ENCODE measurements at places on chromosomes 6 and 20.
A peak's percentile ranks its signal among the peaks of the same experiment; 100 is the strongest.

GRCh38 chr6:105484238-105485161 lies 81.6 kb upstream of the PREP start:
- H3K36me3 ChIP-seq, result no peaks in the 10 kb centered on the region
- no peak for DNase-seq
- no peaks in the 10 kb centered on the region for H3K27me3 ChIP-seq

DNA sequence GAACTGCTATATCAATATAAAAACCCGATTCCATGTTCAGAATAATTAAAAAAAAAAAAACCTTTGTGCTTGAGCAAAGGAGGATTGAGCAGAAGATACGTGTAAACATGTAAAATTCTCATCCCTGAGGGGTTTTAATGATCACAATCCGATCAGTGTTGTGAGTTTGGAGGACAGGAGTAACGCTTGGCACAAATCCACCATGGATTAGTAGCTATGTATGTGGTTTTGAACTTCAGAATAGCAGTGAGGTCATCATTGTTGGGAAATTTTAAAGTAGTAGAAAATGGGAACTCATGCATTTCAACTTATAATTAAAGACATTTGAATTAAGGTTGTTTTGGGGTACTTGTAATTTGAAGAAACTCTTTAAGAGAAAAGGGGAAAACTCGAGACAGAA lies 203.2 kb downstream of the RPS12 start:
- H3K36me3 ChIP-seq, result no peaks in the 10 kb centered on the region
- no peak overlapping the region for H3K27ac ChIP-seq
- H3K4me1 ChIP-seq, result no peaks in the 10 kb centered on the region
- H3K27me3 ChIP-seq, result no peaks in the 10 kb centered on the region

DNA sequence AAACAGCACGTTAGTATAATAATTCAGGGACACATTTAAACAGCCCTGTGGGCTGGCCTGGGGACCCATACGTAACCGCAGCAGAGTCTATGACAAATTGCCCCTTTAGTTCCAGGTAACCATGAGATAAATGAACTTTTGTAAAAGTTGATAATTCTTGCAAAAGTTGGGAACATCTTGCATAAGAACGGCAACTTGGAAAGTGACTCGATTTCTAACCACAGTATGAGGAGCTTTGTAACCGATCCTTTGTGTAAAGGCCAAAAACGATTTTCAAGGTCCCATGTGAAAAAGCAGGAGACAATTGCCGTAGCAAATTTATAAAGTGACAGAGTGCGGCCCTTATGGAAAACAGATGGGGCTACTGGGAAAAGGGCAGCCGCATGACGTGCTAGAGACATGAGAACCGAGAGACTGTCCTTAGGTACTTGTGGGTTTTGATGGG lies 81.6 kb downstream of the PSMG4 start:
- H3K36me3 ChIP-seq, result no peaks in the 10 kb centered on the region
- no peaks in the 10 kb centered on the region for H3K27me3 ChIP-seq
- peaks cover 62% of the 10 kb centered on the region for H3K4me1 ChIP-seq
- no peak overlapping the region for H3K4me3 ChIP-seq
- no peak for DNase-seq

DNA sequence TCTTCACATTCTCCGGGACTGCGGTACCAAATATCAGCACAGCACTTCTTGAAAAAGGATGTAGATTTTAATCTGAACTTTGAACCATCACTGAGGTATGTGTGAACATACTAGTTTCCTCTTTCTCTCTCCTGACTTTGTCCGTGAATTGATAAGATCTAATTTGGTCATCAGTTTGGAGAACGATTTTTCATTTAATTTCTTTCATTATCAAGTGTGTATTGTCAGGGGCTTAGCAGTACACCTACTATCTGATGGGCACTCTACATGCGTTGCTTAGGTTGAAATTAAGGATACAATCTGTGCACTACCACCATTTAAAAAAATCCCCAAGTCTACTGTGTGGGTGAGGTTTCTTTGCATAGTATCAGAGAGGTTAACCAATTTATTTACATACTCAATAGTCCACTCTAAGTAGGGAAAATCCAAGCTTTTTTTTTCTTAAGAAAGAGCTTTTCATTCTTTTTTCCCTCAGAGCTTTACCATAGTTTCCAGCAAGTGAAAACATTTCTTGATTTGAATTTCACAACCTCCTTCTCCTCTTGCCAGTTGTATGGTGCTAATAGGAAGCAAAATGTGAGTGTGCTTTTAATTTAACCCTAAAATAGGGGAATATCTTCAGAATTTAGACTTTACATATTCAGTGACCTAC lies 105.4 kb upstream of the ESR1 start:
- H3K4me3 ChIP-seq, result no peak overlapping the region
- no peaks in the 10 kb centered on the region for H3K27me3 ChIP-seq
- H3K36me3 ChIP-seq, result no peaks in the 10 kb centered on the region
- no peaks in the 10 kb centered on the region for H3K4me1 ChIP-seq

- no peaks in the 10 kb centered on the region for H3K27me3 ChIP-seq
- H3K4me3 ChIP-seq, result no peak overlapping the region
- H3K27ac ChIP-seq, result no peak overlapping the region
Observed at GRCh38 chr20:32116079-32116521, 6.6 kb downstream of the TM9SF4 start.

DNA sequence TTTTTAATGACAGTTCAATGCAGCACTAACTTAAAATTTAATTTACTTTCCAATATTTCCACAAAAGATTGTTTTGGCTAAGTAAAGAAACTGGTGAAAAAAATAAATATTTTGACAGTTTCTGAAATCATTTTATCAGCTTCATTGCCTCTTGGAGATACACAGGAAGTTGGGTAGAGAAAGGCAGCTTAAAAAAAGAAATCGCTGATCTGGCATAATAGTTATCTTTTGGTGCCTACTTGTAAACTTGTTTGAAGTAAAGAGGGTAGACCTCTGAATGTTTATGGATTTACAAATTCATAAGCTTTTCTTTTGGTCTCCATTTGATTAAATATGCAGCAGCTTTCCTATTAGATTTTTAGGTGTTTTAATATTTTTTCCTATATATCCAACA lies 103.4 kb downstream of the RTN4IP1 start:
- no peak for DNase-seq
- H3K4me3 ChIP-seq, result no peak overlapping the region
- no peaks in the 10 kb centered on the region for H3K36me3 ChIP-seq
- no peak overlapping the region for H3K27ac ChIP-seq
- no peaks in the 10 kb centered on the region for H3K27me3 ChIP-seq

DNA sequence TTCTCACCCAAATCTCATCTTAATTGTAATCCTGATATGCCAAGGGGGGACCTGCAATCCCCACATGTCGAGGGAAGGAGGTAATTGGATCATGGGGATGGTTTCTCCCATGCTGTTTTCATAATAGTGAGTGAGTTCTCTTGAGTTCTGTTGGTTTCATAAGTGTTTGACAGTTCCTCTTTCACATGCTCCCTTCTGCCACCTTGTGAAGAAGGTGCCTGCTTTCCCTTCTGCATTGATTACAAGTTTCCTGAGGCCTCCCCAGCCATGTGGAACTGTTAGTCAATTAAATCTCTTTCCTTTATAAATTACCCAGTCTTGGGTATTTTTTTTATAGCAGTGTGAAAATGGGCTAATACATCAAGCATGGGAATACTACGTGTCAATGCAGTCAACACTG lies 925.0 kb upstream of the MAN1A1 start:
- no peak for DNase-seq
- H3K4me3 ChIP-seq, result no peak overlapping the region
- no peaks in the 10 kb centered on the region for H3K27me3 ChIP-seq
- no peaks in the 10 kb centered on the region for H3K4me1 ChIP-seq

GRCh38 chr6:154359161-154359574 lies 2.6 kb upstream of the IPCEF1 start:
- no peaks in the 10 kb centered on the region for H3K4me1 ChIP-seq
- DNase-seq, result no peak
- H3K27me3 ChIP-seq, result no peaks in the 10 kb centered on the region
- no peak overlapping the region for H3K27ac ChIP-seq

- H3K27me3 ChIP-seq, result no peaks in the 10 kb centered on the region
- H3K4me1 ChIP-seq, result no peaks in the 10 kb centered on the region
- no peak overlapping the region for H3K4me3 ChIP-seq
Observed at GRCh38 chr20:57292611-57293010, 26.2 kb upstream of the BMP7 start.

- no peaks in the 10 kb centered on the region for H3K4me1 ChIP-seq
- H3K27ac ChIP-seq, result peak overlapping the region; percentile 64
- peak; percentile 81 for DNase-seq
- no peaks in the 10 kb centered on the region for H3K27me3 ChIP-seq
- no peaks in the 10 kb centered on the region for H3K36me3 ChIP-seq
- H3K4me3 ChIP-seq, result no peak overlapping the region
Observed at GRCh38 chr6:132937466-132937906, 123.1 kb downstream of the RPS12 start.

- H3K27me3 ChIP-seq, result no peaks in the 10 kb centered on the region
- no peaks in the 10 kb centered on the region for H3K36me3 ChIP-seq
- no peak for DNase-seq
Observed at GRCh38 chr6:134708079-134708478, 241.8 kb downstream of the ALDH8A1 start.

DNA sequence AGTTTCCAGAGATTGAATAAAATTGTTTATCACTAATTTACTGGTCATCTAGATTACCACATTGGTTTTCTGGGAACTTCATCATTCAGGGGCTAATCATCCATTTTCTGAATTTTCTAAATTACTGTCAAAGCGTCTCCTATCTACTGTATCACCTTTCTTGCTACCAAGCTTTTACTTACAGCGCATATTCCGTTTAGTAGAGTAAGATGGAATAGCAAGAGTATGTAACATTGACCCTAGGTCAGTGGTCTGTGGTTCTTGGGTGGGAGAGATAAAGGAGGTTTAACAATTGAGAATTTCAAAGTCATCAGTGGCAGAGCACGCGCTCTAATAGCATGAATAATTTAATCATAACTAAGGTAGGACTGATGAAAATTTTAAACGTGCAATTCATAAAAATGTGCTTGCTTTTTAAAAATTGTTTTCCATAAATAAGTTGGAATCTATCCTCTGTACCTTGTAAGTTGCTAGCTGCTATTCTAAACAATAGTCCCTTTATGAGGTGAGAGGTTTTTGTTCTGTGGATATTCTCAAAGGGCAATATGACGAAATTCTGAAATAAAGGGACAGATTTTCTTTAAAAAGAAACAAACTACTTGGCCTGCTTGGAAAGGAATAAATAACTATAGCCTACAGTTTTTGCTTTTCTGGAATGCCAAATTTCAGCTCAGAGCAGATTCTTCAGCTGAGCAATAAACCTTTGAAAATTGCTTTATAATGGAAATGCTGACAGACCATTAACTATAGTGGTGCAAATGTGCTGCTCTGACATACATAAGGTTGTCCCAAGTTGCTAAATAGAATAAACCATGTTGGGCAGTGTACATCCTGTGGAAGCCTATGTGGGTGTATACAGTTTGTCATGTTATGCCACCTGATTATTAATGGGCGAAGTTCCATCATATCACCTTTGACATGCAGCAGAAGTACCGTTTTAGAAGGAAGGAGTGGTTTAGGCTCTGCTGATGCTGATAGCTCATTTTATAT lies 84.1 kb downstream of the ZFAND3 start:
- no peak overlapping the region for H3K4me3 ChIP-seq
- no peaks in the 10 kb centered on the region for H3K36me3 ChIP-seq
- no peak for DNase-seq
- H3K27me3 ChIP-seq, result no peaks in the 10 kb centered on the region
- H3K4me1 ChIP-seq, result no peaks in the 10 kb centered on the region

- H3K36me3 ChIP-seq, result no peaks in the 10 kb centered on the region
- H3K27me3 ChIP-seq, result no peaks in the 10 kb centered on the region
- H3K4me3 ChIP-seq, result no peak overlapping the region
- H3K4me1 ChIP-seq, result no peaks in the 10 kb centered on the region
- DNase-seq, result no peak
Observed at GRCh38 chr20:21677781-21678180, 27.7 kb upstream of the PAX1 start.

- no peaks in the 10 kb centered on the region for H3K27me3 ChIP-seq
- peak; percentile 52 for DNase-seq
Observed at GRCh38 chr20:19784511-19785172, 26.6 kb downstream of the RIN2 start.

All from body of pancreas (tissue), 4 donors.